ENCODE measurements at places on chromosomes 12 and 14.

- H3K27ac ChIP-seq, result no peak overlapping the region
- no peak for DNase-seq
- no peaks in the 10 kb centered on the region for H3K4me1 ChIP-seq
- no peaks in the 10 kb centered on the region for H3K27me3 ChIP-seq
- H3K36me3 ChIP-seq, result no peaks in the 10 kb centered on the region
Measured at GRCh38 chr14:100860556-100861187, 34.8 kb downstream of the MEG3 start.

DNA sequence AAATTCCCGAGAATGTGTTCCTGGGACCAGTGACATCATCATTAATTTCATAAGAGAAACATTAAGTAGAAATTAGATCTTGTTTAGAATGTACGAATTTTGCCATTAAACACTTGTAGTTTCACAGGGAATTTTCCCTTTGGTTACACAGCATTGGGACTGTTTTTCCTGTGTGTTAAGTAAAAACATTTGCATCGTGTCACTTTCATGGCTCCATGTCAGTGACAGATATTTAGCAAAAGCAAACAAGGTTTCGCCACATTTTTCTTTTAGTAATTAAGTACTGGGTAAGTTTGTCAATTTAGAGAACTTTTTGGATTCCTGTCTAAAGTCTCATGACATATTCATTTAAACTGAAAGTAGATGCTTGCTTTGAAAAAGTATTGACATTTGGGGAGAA is 45.5 kb upstream of the OVCH1 start:
- no peaks in the 10 kb centered on the region for H3K27me3 ChIP-seq

GRCh38 chr14:63981569-63981968 is 128.8 kb downstream of the SYNE2 start:
- no peaks in the 10 kb centered on the region for H3K27me3 ChIP-seq
- H3K4me3 ChIP-seq, result no peak overlapping the region
- H3K27ac ChIP-seq, result no peak overlapping the region
- no peaks in the 10 kb centered on the region for H3K4me1 ChIP-seq
- peaks cover 21% of the 10 kb centered on the region for H3K36me3 ChIP-seq
- DNase-seq, result no peak

- H3K27ac ChIP-seq, result no peak overlapping the region
Measured at GRCh38 chr14:59126714-59127436, 61.6 kb upstream of the DAAM1 start.

- H3K4me1 ChIP-seq, result peaks cover 53% of the 10 kb centered on the region
- H3K36me3 ChIP-seq, result peaks cover 57% of the 10 kb centered on the region
- peak within 1 kb of the TSS; percentile 70 for H3K4me3 ChIP-seq
Measured at GRCh38 chr14:20454516-20455354, at the start of the genes APEX1 and OSGEP. Gene APEX1, plus strand, starts transcription at chr14:20455226. Its CDS starts 420 bp downstream, at chr14:20455646. Gene OSGEP, minus strand, starts transcription at chr14:20454812. Its CDS starts 129 bp downstream, at chr14:20454683.

DNA sequence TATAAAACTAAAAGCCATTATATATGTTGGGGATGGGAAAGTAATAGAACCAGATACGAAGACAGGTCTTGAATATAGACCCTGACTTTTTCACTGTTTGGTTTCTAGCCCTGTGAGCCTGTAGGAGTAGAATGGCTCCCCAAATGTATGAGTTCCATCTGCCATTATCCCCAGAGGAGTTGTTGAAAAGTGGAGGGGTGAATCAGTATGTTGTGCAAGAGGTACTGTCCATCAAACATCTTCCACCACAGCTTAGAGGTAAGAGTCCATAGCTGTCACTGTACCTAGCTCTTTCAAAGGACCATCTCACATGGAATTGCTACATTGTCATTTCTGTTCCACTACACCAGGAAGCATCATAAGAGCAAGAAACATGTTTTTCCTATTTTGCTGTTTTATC is 1.1 kb downstream of the NCAPD2 start:
- peaks cover 37% of the 10 kb centered on the region for H3K4me1 ChIP-seq
- H3K27ac ChIP-seq, result peak overlapping the region; percentile 87
- no peaks in the 10 kb centered on the region for H3K27me3 ChIP-seq

GRCh38 chr14:91256661-91257060 is 12.2 kb upstream of the GPR68 start:
- no peak overlapping the region for H3K4me3 ChIP-seq
- no peaks in the 10 kb centered on the region for H3K36me3 ChIP-seq
- no peaks in the 10 kb centered on the region for H3K27me3 ChIP-seq
- DNase-seq, result no peak

GRCh38 chr14:31545328-31545727 is 15.9 kb upstream of the NUBPL start:
- no peak for DNase-seq
- H3K4me3 ChIP-seq, result no peak overlapping the region
- H3K36me3 ChIP-seq, result no peaks in the 10 kb centered on the region
- no peaks in the 10 kb centered on the region for H3K4me1 ChIP-seq
- H3K27ac ChIP-seq, result no peak overlapping the region
- no peaks in the 10 kb centered on the region for H3K27me3 ChIP-seq

DNA sequence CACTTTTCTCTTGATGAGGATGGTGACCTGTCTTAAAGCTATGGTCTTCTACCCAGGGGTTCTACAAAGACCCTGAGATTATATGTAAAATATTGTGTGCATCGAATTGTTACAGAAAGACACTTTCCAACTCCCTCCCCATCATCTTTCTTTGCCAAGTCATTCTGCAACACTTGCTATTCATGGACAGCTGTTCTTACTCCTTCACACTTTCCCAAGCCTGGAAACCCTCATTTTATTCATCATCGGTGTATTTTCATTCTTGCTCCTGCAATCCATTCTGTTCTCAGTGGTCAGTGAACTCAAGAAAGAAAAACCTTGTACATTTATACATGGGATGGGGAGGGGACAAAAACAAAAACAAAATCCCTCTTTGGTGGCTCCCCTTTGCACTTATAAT is 90.5 kb upstream of the STXBP6 start:
- H3K27me3 ChIP-seq, result no peaks in the 10 kb centered on the region
- H3K4me3 ChIP-seq, result no peak overlapping the region
- no peak for DNase-seq
- no peak overlapping the region for H3K27ac ChIP-seq
- no peaks in the 10 kb centered on the region for H3K4me1 ChIP-seq

- H3K27me3 ChIP-seq, result no peaks in the 10 kb centered on the region
- H3K27ac ChIP-seq, result peak overlapping the region; percentile 94
- peak overlapping the region; percentile 70 for H3K4me3 ChIP-seq
Measured at GRCh38 chr12:98513379-98514322, 1.7 kb upstream of the TMPO start.

DNA sequence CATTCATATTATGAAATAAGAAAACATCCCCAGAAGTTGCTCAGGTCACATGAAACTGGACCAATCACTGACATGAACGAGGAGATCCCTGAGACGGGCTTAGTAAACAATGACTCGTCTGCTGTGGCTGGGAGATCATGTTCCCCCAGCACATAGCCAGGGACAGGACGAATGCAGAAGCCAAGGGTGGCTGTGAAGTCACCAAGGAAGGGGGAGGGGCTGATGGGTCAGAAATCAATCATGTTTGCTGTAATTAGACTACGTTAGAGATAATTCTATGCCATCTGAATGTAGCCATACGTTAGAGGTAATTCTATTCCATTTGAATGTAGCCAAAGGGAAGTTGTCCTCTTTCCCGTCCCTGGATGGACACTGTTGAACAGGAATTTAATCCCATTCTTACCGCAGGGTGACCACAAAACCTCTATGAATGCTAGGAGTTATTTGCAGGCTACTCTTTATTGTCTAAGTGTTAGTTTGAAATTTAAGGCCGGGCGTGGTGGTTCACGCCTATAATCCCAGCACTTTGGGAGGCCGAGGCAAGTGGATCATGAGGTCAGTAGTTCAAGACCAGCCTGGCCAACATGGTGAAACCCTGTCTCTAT is 332.9 kb downstream of the TMEM132D start:
- no peaks in the 10 kb centered on the region for H3K4me1 ChIP-seq
- H3K27ac ChIP-seq, result no peak overlapping the region
- no peaks in the 10 kb centered on the region for H3K36me3 ChIP-seq
- no peak for DNase-seq
- no peaks in the 10 kb centered on the region for H3K27me3 ChIP-seq
- no peak overlapping the region for H3K4me3 ChIP-seq

GRCh38 chr12:78229591-78230101 is 399.0 kb downstream of the NAV3 start:
- no peaks in the 10 kb centered on the region for H3K27me3 ChIP-seq
- no peak overlapping the region for H3K4me3 ChIP-seq
- H3K4me1 ChIP-seq, result no peaks in the 10 kb centered on the region
- DNase-seq, result no peak
- no peak overlapping the region for H3K27ac ChIP-seq

DNA sequence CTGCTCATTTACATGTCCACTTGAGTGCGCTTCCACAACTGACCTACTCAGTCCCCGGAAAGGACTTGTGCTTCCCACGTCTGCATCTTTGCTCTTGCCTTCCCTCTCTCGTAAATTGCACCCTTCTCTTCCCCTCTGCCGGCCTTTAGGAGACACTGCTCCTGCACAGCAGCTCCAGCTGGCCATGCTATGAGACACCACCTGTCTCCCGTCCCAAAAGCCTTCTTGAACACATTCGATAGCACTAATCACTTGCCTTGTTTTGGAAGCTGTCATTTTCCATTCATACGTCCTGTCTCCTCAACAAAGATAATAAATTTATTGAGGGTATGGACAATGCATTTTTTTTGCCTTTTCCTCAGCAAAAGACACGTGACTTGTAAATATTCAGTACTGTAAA is 15.7 kb upstream of the KCNA1 start:
- H3K4me1 ChIP-seq, result no peaks in the 10 kb centered on the region
- H3K27me3 ChIP-seq, result no peaks in the 10 kb centered on the region

DNA sequence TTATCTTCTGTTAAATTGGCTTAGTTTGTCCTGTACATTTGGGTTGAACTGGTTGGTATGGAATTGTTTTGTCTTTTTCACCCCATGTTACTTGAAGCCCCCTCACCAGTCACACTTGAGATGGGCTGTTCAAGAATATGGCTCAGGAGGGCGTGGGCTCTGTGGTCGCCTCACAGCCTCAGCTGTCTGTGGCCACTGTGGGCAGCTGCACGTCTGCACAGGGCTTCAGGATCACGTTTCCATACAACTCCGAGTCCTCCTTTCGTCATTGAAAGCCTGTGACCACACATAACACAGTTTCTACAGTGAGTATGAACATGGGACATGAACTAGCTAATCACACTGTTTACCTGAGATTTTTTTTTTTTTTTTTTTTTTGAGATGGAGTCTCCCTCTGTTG is 81.3 kb downstream of the MOK start:
- no peak for DNase-seq
- H3K27ac ChIP-seq, result no peak overlapping the region
- no peak overlapping the region for H3K4me3 ChIP-seq
- H3K36me3 ChIP-seq, result no peaks in the 10 kb centered on the region

GRCh38 chr14:89697281-89698060 is 257.1 kb downstream of the EFCAB11 start:
- peaks cover 17% of the 10 kb centered on the region for H3K4me1 ChIP-seq
- no peak for DNase-seq
- H3K36me3 ChIP-seq, result no peaks in the 10 kb centered on the region
- H3K4me3 ChIP-seq, result no peak overlapping the region
- no peaks in the 10 kb centered on the region for H3K27me3 ChIP-seq

DNA sequence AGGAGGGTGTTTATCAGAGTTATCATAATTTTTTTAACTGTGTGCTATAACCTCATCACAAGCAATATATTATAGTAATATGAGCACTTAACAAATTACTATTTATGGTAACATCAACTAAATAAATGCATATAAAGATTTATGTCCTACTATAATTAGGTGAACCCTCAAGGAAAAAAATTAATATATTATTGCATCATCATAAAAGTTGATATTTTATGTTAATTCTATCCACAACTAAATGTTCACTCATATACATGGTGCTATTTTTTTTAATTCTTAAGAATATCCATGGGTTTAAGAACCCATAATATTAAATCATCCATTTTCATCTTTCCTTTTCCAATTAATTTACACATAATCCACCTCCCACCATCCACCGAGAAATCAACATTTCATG is 506.0 kb upstream of the USP15 start:
- H3K36me3 ChIP-seq, result no peaks in the 10 kb centered on the region
- no peaks in the 10 kb centered on the region for H3K27me3 ChIP-seq
- no peak for DNase-seq
- no peak overlapping the region for H3K4me3 ChIP-seq

DNA sequence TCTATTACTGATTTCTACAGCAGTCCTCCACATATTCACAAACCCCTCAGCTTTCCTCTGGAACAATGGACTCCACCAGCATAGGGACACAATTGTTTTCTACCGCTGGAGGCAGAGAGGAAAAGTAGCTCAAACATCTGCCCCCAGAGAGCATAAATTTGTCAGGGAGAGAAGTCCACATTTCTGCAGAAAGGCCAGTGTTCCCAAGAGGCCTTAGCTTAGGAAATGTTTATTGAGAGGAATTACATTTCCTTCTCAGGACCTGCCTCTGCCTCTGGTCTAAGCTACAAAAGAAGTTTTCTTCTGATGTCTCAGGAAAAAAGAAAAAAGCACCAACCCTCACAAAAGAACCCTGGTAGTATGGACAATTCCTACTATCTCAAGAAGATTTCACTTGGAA is 217.8 kb upstream of the BMP4 start:
- no peak overlapping the region for H3K27ac ChIP-seq
- no peaks in the 10 kb centered on the region for H3K27me3 ChIP-seq
- DNase-seq, result no peak
- no peaks in the 10 kb centered on the region for H3K4me1 ChIP-seq
- no peaks in the 10 kb centered on the region for H3K36me3 ChIP-seq

DNA sequence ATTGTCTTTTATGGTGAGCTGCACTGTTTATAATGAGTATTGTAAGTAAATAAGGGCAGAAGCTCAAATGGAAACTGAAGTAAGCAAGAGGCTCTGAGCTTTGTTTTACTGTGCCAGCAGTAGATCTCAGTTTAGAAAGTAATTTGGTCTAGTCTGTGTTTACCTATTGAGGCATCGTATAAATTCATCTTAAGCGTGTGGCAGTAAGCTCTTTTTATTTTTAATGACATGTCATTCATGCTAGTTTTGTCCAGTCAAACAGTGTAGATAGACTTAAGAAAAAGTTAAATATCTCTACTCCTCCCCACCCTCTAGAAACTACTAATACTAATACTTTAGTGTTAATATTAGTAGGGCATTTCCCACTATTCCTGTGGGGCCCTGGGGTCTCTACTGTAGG is 2.0 kb downstream of the ANO6 start:
- H3K4me3 ChIP-seq, result no peak overlapping the region
- DNase-seq, result no peak

GRCh38 chr12:132723764-132724140 is 13.1 kb downstream of the PGAM5 start:
- no peaks in the 10 kb centered on the region for H3K4me1 ChIP-seq
- no peak for DNase-seq
- no peak overlapping the region for H3K4me3 ChIP-seq
- H3K27ac ChIP-seq, result no peak overlapping the region
